ENCODE measurements at places on chromosomes 4 and X.

GRCh38 chrX:10110316-10110935 lies 46.3 kb upstream of the CLCN4 start:
- DNase-seq, result no peak

GRCh38 chr4:10656988-10657387 lies 27.6 kb downstream of the CLNK start:
- peak; percentile 40 for DNase-seq

DNA sequence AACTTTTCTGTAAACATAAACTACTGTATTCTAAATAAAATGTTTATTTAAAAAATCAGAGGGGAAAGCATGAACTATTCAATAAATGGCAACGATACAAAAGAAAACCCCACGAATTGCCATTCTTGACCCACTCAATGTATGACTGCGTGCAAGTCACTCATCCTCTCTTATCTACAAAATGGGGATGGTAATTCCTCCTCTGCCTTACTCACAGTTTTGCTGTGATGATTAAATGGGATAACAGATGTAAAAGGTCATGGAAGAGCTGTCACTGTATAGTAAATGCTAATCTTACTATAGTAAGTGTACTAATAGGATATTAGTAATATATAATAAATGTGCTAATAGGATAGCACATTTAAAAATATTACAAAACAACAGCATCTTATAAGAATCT lies 173.4 kb downstream of the SCFD2 start:
- no peak for DNase-seq

DNA sequence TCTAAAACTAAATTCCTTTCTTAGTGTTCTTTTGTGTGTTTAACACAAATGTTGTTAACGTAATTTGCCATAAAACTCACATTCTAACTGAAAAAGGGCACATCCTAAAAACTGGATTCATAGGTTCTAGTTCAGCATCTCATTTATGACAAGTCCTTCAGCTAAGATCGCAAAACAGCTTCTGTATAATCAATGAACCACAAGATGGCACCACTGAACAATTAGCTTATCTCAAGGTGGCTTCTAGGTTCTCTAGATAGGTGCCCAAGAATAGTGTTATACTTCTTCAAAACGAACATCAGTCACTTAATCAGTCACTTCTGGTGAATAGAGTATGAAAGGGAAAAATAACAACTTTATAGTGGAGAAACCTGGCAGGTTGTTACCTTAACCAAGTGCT lies 54.3 kb downstream of the NRK start:
- DNase-seq, result peak; percentile 31

GRCh38 chr4:164871673-164872072 lies 5.3 kb upstream of the APELA start:
- DNase-seq, result no peak
